Activated T-helper 1 cell treated with anti-CD3 and anti-CD28 coated beads, Interleukin-12 subunit alpha, Interleukin-12 subunit beta, Interleukin-2, Interleukin-4 antibody, amounts not matched to agents 30 ng/mL and 10 ng/mL and 1 ng/mL, durations not matched to agents 14 hours and 24 hours and 36 hours (primary cell): ENCODE measurements at places on chromosomes 2 and 18. TPM values are rescaled to one million over a fixed set of nuclear protein-coding genes. Genes with fewer than 3 reads are reported as not detected.

MAP2 gene
- total RNA-seq: not detected in 2 replicates

DNA sequence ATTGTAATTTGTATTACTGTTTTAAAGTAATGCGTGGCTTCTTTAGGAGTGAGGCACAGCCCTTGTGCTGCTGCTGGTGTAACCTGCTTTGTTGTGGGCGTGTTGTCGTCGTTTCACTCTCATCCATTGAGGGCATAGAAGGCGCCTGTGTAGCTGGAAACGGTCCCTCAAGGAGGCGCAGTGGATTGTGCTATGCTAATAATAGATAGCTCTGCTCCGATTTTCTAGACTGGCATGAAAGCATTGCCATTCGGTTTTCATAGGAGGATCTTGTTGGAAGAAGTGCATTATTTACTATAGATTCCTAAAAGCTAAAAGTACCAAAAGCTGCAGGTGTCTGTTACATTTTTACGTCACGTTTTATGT lies 17.9 kb downstream of the RAB12 start:
- H3K4me1 ChIP-seq: peaks cover 24% of the 10 kb centered on the region
- H3K36me3 ChIP-seq: peaks cover 41% of the 10 kb centered on the region
- DNase-seq: no peak

GRCh38 chr2:174486563-174487107 lies at the start of gene GPR155:
Gene GPR155, minus strand, starts transcription at chr2:174487029. Its CDS starts 5,073 bp downstream, at chr2:174481956.
- H3K27ac ChIP-seq: peak within 1 kb of the TSS; percentile 95
- H3K27me3 ChIP-seq: no peaks in the 10 kb centered on the region
- H3K4me3 ChIP-seq: peak within 1 kb of the TSS; percentile 100
- DNase-seq: peak; percentile 46
- H3K4me1 ChIP-seq: peaks cover 66% of the 10 kb centered on the region
- peaks cover 11% of the 10 kb centered on the region for H3K36me3 ChIP-seq

GRCh38 chr2:171393487-171393886 lies 40.3 kb downstream of the METTL8 start:
- no peak overlapping the region for H3K4me3 ChIP-seq
- no peak overlapping the region for H3K27ac ChIP-seq
- H3K4me1 ChIP-seq: peaks cover 17% of the 10 kb centered on the region
- no peak for DNase-seq
- H3K27me3 ChIP-seq: no peaks in the 10 kb centered on the region
